BJ (cell line): ENCODE measurements at places on chromosomes 2 and 18.
A peak's percentile ranks its signal among the peaks of the same experiment; 100 is the strongest.

GRCh38 chr2:42324244-42324643 lies 36.8 kb downstream of the COX7A2L start:
- DNase-seq = no peak

GRCh38 chr18:10291568-10291981 lies 162.9 kb upstream of the APCDD1 start:
- DNase-seq = no peak

- DNase-seq = no peak
Measured at GRCh38 chr2:232400256-232401015, 6.2 kb upstream of the ALPG start.

DNA sequence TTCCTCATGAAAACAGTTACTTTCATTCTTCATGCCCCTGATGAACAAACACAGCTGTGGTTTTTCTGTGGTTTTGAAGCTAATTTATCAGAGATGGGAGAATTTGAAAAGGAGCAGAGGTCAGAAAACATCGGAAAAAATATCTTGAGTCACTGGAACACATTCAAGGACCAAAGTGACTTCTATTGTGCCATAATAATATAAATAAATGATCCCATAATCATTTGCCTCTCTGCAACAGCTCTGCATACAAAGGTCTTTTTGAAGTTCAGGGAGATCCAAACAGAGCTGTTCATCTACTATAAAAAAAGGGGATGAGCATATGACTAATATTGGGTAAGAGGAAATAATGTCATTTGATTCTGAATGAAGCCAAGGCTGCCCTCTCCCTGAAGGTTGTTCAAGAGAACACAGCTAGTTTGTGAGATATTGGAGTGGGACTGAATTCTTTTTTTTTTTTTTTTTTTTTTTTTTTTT lies 201.3 kb upstream of the GALNT5 start:
- DNase-seq = peak; percentile 25

- no peak for DNase-seq
Measured at GRCh38 chr2:101193033-101193626, 41.9 kb upstream of the TBC1D8 start.

GRCh38 chr2:39243469-39244123 lies at the start of gene CDKL4:
Gene CDKL4 (minus strand): TSS chr2:39243970.
- no peak for DNase-seq

GRCh38 chr2:160694221-160694620 lies 200.6 kb upstream of the RBMS1 start:
- no peak for DNase-seq

DNA sequence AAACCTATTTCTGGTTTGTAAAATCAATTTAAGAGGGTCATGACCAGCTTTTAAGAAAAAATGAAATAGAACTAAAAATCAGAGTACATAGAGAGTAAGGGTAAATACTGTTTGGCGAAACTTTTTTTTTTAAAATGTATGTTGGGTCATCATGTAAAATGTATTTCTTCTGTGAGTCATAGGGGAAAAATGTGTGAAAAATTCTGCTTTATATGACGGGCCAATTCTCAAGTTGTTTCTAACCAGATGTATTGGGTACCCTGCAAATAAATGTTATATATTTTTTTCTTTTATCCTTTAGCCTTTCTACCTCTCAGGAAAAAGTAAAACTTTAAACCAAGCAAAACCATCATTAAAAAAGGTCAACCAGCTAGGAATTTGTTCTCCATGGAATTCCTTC lies 13.9 kb downstream of the AFTPH start:
- no peak for DNase-seq

DNA sequence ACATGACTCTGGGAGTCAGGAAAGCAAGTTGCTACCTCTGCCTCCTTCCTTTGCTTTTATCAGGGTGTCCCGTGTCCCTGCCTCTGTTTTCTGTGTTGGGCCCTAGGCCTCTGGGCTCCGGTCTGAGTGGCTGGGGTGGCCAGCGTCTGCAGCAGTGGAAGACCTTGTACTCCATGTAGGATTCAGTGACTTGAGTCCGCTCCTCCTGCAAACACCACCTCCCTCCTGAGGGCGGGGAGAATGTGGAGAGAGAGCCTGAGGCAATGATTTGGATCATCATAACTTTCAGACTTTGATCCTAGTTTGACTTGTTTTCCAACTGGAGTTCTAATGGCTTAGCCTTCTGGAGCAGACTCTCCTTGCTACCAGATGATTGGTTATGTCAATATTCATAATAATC lies 30.8 kb downstream of the ATP6V1C2 start:
- no peak for DNase-seq

DNA sequence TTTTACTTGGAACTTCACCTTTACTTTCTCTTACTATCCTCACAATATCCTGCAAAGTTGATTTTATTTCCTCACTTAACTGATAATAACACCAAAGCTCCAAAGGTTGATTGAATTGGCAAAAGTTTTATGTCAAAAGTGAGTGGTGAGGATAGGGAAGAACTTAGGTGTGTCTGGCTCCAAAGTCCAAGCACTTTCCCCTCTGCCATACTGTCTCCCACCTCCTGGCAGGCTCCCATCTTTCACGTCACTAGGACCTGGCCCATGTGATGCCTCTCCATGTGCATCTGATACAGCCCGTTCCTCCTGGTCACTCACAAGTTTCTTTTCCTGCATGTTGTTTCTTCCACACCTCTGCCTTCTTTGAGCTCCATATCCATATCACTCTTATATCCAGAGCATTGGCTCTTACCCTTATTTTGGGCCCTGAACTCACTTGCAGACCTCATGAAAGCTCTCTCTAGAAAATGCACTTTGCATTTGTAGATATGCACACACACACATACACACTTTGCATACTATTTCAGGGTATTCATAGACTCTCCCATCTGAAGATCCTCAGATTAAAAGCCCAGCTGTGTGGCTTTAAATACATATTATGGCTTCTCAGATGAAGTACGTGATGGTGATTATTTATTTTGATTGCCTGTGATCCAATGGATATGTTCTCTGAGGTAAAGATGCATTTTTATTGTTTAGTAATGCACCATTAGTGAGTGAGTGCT lies 12.3 kb downstream of the MEP1B start:
- no peak for DNase-seq

DNA sequence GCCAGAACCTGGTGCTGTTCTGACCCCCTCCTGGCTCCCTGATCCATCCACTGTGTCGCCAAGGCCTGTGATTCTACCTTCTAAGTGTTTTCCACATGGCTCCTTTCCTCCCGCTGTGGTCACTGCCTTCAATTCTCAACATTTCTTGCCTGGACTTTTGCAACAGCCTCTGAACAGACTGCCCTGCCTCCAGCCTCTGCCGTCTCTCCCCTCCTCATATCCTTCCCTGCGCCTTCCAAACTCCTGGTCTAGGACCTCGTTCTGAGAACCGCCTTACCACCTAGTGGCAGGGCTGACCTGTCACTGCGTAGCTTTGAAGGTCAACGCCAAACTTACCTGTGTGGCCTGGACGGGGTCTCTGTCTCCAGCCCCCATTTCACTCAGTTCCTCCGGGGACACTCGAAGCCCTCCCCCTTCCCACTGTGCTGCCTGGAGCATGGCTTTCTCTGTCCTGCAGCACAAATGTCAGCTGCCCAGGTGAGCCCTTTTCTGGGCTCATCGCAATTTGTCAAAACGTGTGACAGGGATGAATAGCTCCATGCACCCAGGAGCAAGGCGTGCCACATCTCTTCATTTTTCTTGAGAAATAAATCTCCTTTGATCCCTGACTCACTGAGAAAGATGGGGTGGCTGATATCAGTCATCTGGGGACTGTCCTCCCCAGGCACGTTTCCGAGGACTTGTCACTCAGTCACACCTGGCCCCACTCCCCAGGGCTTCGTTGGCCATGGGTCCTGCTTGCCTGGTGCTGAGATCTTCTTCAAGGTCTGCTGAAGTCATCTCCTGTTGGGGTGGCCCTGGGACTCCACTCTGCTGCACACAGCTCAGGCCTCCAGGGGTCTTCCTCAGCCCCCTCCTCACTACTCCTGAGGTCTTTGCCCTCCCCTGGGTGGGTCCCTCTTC lies 46.7 kb downstream of the LDLRAD4 start:
- no peak for DNase-seq

DNA sequence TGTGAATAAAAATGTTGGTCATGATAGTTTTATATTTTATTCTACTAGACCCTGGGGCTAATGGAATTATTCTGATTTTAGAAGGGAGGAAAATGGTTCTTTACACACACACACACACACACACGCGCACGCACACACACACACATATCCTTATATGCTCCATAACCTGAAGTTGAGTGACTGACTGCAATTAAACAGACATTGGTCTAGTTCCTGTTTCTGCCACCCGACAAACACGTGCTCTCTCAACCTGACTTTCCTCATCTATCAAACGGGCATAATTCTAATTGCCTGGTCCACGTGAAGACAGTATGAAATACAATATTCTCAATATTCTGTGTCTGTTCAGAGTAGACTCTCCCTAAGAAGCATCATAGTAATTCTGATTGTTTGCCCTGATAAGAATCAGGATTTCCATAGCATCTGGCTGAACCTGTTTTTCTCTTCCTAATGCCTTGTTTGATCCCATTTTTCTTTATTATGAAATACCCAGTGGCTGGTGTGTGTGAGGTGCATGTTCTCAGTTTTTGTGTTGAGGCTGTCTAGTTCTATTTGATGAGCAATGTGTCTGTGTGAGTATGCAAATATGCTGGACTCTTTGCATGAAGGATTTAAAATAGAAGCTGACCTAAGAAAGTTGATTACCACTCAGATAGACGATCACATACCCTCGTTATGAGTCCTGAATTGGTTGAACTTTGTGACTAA lies 51.0 kb downstream of the SETBP1 start:
- DNase-seq = no peak

GRCh38 chr2:9774266-9774665 lies 69.0 kb upstream of the TAF1B start:
- no peak for DNase-seq

- no peak for DNase-seq
Measured at GRCh38 chr2:218029366-218030360, 26.9 kb upstream of the TNS1 start.

GRCh38 chr2:205293559-205293958 lies 388.7 kb upstream of the NRP2 start:
- DNase-seq = no peak

DNA sequence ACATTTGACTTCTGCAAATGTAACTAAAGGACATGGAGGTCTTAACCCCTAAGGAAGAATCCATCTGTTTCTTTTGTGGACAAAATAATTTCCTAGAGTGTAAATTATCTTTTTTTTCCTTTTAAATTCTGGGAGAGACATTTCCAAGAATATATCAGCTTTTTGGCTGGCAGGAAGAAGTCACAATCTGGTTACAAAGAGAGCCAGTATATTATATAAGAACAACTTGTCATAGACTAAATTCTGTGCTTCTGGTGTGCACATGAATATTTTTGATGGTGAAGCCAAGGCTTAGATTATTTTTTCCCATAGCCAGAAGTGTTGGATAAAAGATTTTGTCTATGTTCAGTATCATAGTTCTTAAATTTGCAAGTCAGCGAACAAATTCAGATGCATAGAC lies 500.6 kb downstream of the XIRP2 start:
- DNase-seq = no peak

GRCh38 chr2:202494300-202495229 lies 118.4 kb downstream of the BMPR2 start:
- no peak for DNase-seq

DNA sequence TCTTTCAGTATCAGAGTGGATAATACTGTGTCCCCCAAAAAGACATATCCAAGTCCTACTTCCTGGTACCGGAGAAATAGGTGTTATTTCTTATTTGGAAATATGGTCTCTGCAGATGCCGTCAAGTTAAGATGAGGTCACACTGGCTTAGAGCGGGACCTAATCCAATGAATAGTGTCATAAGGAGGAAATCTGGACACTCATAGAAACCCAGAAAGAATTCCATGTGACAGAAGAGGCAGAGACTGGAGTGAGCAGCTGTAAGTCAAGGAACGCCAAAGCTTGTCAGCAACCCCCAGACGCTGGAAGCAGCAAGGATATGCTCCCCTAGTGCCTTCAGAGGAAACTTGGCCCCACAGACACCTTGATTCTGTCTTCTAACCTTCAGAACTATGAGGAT lies 69.8 kb downstream of the CCBE1 start:
- no peak for DNase-seq

- no peak for DNase-seq
Measured at GRCh38 chr2:70036290-70036689, 51.0 kb upstream of the PCBP1 start.

- DNase-seq = no peak
Measured at GRCh38 chr2:86221066-86221684, 21.9 kb downstream of the MRPL35 start.

- no peak for DNase-seq
Measured at GRCh38 chr18:6487968-6488367, 73.3 kb upstream of the L3MBTL4 start.

DNA sequence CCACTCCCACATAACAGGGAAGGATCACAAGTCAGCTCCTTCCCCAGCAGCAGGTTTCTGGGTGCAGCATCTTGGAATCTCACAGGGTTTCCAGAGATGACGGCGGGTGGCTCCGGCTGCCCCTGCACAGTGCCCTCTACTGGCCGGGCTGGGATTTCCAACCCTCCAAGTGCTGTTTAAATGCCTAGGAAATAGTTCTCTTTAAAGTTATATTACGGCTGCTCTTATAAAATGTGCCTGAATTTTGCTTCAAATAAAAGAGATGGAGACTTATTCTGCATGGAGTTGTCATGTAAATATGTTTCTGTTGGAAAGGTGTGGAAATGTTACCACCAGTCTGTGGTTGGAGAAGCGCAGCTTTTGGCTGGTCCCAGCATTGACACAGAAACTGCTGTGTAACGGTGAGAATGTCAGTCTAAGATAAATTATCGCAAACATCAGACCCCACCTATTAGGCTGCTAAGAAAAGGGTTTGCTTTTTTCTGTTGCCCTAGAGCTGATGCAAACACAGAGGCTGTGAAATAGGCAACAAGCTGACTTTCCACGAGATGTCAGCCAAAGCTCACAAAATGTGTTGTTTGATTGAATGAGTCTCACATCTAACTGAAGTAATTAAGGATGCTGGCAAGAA lies 3.3 kb upstream of the HJURP start:
- no peak for DNase-seq

GRCh38 chr2:226905718-226906117 lies 69.9 kb downstream of the RHBDD1 start:
- no peak for DNase-seq

GRCh38 chr2:215332872-215333595 lies 21.2 kb downstream of the ATIC start:
- no peak for DNase-seq

- no peak for DNase-seq
Measured at GRCh38 chr2:217714287-217714751, 288.5 kb downstream of the TNS1 start.

GRCh38 chr2:85468096-85468703 lies 49.7 kb downstream of the SH2D6 start:
- no peak for DNase-seq

- no peak for DNase-seq
Measured at GRCh38 chr2:216578325-216578724, 54.9 kb upstream of the IGFBP2 start.

- no peak for DNase-seq
Measured at GRCh38 chr2:121475811-121476571, 54.7 kb upstream of the RNU4ATAC start.

- DNase-seq = no peak
Measured at GRCh38 chr2:236592821-236593220, 23.2 kb downstream of the ACKR3 start.

DNA sequence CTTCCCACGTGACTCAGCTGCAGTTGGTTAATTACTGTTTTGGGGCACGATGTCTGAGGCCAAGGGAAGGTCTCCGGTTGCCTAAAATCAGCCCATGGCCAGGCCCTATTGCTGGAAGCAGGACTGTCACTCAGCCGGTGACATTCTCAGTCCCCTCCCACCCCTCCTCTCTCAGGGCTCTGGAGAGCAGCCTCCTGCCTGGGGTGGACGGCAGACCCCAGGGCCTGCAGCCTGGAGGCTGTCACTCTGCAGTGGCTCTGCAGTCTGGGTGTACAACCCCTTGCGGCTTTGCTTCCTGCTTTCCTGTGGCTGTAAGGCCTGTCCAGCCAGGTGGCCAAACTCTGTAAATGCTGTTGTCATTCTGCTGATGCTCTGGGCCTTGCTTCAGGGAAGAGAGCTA lies 32.8 kb downstream of the ZBTB7C start:
- DNase-seq = no peak
